ENCODE measurements at places on chromosomes 5 and 9.

DNA sequence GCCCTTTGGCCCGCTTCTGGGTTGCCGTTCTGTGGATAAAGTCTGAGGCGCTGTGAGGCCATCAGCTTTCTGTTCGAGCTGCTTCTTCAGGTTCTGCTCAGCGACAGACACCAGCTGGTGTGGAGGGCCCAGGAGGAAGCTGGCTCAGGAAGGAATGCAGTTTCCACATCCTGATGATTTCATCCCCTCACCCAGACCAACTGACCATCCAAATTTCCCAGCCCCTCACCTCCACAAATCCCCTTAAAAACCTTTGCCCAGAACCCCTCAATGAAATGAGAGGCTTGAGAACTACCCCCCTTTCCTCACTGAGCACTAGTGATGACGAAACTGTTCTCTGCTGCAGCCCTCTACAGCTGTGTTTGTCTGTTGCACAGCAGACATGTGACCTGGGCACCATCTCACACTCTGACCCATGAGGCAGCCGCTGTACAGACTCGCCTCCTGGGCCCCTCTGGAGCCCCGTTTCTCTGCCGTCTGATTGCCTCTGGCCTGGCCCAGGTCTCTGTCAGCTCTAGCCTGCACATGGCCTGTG is 45.4 kb downstream of the SPATA31C2 start:
- no peak for DNase-seq

DNA sequence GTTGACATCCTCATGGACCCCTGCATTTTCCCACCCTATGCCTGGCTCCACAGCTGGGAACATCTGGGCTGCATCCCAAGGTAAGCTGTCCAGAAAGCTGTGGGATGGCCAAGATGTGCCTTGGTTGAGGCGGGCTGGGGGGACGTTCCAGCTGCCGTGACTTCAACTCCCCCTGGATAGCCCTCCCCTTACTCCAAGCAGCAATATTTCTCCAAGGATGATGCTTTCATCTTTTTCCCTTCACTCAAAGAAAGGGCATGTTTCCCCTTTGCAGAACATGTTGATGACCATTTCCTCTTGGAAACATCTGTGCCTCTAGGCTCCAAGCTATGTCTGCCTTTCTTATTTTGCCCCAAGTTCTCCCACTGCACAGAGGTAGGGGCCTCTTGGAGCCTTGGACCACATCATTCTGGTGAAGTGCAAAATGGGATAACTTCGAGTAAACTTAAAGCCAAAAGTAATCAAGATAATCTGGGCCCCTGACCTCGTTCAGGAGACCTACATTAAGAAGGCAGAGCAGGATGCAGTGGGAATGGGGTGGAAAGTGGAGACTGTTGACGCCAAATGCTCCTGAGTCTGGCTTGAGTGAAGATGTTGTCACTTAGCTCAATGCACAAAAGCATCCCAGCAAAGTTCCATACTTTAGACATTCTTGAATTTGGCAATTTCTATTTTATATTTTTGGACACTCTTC is 175.2 kb downstream of the GAS1 start:
- no peak for DNase-seq

DNA sequence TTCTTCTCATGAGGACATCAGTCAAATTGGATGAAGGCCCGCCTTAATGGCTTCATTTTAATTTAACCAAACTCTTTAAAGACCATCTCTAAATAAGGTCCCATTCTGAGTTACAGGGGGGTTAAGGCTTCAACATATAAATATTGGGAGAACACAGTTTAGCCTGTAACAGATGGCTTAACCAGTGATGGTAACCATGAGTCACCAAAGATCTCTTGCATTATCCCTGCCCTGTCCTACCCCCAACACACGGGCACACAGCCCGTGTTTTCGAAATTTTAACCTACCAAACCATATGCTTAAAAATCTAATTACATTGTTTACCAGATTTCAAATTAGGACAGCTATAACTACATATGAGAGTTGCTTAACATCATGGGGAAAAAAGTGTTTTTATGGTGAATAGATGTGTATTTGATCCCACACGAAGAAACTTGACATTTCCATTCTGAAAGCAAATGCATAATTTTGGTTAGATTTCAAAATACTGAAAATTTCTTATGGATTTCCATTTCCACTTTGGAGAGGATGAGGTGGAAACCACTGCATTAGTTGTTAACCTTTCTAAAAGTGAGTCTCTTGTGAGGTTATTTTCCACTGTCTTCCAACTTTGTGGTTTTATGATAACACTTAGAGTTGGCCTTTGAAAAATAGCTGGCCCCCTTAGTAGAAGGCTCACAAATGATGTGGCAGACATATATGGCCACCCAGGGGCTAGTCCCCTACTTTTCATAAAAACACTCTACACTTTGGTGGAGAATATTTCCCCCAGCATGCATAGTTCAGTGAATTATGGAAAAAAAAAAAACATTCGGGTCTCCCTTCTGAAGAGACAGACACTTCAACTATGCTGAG is 849.3 kb downstream of the TLE1 start:
- DNase-seq = no peak

DNA sequence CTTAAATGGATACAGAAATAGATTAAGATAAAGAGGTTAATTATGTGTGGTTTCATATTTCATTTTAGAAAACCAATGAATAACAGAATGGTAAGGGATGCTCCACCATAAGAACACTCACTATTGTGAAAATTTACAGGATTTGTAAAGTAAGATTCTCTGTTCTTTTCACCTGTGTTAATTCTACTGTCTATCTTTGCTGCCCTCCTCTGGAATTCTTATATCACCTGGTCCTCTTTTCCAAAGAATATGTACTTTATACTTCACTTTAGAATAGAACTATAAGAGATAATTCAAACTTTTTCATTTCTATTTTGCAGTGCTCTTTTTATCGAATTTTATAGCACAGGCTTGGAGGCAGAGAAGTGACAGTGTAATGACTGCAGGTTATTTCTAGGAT is 213.4 kb downstream of the LURAP1L start:
- no peak for DNase-seq

- DNase-seq = no peak
Measured at GRCh38 chr9:133978226-133978898, 13.8 kb downstream of the VAV2 start.

DNA sequence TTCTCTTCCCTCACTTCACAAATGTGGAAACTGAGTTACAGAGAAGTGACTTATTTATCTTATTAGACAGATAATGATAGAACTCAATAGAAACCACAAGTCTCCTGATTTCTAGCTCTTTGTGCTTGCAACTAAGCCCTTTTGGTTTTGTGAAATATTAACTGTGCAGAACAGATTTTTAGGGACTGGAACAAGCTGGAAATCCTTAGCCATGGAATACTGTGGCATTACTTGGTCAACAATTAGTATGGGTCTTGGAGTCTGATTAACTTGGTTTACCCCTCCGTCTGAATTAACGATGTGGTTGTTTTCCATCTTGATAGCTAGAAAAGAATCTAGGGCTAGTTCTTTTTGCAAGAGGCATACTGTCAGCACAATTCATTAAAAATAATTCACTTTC is 584 bp upstream of the KLF9 start:
- DNase-seq = no peak

- DNase-seq = no peak
Measured at GRCh38 chr5:59856358-59856757, 37.2 kb downstream of the PDE4D start.

GRCh38 chr5:127068493-127069214 is 4.6 kb downstream of the C5orf63 start:
- DNase-seq = no peak

DNA sequence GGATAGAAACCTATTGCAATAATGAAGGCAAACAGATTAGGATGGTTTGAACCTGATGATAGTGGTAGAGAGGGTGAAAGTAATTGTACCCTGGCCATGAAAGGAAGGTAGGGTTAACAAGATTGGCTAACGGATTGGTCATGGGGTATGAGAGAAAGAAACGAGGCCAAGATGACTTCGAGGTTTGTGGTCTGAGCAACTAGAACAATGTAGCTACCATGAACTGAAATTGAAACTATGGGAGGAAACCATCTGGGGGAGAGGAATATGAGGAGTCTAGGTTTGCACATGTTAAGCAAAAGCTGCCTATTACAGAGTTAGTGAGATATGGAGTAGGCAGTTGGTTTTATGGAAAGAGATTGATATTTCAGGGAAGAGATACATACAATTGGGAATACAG is 406.0 kb downstream of the PRELID2 start:
- DNase-seq = no peak

GRCh38 chr5:112929336-112930081 is 7.5 kb upstream of the REEP5 start:
- DNase-seq = no peak

Data from CD4-positive, alpha-beta T cell treated with Interleukin-15 for 1 hour (primary cell).